AG08395 (cell line): ENCODE measurements at places on chromosomes 2 and 18.
A peak's percentile ranks its signal among the peaks of the same experiment; 100 is the strongest.

- no peak for DNase-seq
These were observed 15.3 kb upstream of the PXDN start for GRCh38 chr2:1759611-1759930.

GRCh38 chr2:164515734-164516133, 105.5 kb downstream of the GRB14 start:
- no peak for DNase-seq

GRCh38 chr2:240806006-240806405, 14.0 kb downstream of the KIF1A start:
- DNase-seq = no peak

- peak; percentile 16 for DNase-seq
These were observed 908 bp downstream of the ERLEC1 start for GRCh38 chr2:53787614-53788289.

GRCh38 chr2:154912215-154912614, 213.7 kb downstream of the KCNJ3 start:
- DNase-seq = no peak

DNA sequence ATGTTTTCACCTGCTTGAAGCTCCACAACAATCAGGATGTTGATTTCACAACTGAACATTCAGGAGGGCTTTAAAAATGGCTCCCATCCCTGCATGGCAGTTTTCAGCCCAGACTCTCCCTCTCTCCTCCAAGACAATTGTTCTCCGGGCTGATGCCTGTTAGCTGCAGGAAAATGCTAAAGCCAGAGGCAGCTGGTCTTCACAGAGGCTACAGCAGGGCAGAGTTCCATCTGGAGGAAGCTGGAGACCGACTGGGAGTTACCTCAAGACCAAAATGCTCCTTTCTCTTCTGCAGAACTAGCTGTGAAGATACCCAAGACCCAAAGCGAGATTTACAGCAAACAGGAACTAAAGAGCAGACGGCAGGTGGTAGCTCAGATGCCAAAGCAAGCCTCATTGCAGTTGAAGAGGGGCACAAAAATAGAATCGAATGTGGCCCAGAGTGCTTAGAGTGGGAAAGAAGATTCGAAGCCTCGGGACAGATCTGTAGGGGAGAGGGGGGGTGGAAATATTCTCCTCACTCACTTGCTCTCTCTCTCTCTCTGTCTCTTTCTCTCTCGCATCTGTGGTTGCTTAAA, 423.6 kb downstream of the ZNF521 start:
- DNase-seq = no peak

DNA sequence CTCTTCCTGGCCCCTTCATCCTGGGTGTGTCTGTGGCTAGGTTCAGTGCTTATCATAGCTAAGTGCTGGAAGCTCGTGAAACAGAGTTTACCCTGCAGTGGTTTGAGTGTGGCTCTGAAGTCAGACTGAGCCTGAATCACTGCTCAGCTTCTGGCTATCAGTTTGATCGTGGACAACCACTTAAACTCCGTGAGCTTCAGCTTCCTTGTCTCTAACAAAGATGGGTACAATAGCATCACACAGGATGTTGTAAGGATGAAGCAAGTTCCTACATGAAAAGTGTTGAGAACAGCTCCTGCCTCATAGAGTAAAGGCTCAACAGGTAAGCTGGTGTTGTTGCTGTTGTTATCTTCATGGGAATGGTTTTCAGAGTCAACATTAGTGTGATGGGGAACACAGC, 210.3 kb downstream of the CLIP4 start:
- DNase-seq = no peak

DNA sequence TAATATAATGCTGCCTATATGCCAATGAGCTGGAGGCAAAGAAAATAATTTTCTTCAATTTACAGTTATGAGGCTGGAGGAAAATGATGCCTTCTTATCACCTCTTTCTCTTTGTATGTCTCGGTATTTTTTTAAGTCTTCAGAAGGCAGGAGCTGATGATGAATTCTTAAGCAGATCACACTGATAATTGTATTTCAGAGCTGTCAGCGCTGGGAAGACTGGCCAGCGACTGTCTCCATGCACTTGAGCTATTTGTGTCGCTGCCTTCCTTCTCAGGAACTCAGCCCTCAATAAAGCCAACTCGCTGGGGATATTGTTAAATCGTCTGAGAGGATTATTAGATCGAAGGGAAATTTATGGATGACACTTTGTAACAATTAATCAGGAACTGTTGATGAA, 40.3 kb downstream of the PTGR3 start:
- no peak for DNase-seq

DNA sequence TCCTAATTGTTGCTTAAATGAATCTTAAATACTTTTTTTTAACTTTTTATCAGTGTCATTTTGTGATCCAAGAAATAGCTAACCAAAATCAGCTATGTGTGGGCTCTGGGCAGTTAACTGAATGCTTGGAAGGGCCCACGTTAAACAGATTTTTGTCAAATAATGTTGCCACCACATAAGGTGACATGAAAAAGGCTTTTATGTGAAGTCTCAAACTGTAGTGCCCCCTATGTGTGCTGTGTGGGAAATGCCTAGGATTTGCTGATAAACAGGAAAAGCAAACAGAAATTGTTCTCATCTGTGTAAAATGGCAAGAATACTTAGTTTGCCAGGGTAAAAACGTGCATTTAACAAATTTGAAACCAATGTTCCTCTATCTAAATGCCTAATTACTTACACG, 242.2 kb downstream of the ZNF516 start:
- DNase-seq = peak; percentile 16

DNA sequence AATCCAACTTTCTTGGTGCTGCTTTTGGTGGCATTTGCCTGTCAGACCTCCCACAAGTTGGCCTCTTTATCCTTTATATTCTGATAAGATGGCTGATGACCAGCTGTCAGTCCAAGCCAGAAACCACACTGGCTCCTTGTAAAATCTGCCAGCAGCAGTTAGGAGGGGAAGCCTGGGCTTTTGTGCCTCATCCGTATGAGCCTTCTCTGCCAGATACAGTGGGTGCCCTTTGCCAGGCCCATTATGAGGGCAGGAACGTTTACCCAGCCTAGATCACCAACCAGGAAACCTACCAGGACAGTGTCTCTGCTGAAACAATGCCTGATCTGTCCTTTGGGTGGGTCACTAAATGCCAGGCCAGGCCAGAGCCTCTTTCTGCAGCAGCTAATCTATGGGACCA, 202.9 kb upstream of the SP5 start:
- no peak for DNase-seq

- DNase-seq = no peak
These were observed 15.4 kb upstream of the OTOS start for GRCh38 chr2:240155745-240156390.

DNA sequence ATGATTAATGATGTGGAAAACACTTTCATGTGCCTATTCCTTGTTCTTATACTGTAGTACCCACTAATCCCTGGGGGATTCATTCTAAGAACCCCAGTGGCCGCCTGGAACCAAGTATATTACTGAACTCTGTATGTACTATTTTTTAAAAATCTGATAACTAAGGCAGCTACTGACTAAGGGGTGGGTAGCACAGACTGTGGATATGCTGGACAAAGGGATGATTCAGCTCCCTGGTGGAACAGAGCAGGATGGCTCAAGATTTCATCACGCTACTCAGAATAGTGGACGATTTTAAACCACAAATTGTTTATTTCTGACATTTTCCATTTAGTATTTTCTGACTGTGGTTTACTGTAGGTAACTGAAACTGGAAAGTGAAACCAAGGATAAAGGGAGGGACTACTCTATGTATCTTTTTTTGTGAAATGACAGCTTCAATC, 41.8 kb upstream of the CDC42EP3 start:
- peak; percentile 83 for DNase-seq

- no peak for DNase-seq
These were observed 557.6 kb downstream of the CBLN2 start for GRCh38 chr18:71986351-71987050.

DNA sequence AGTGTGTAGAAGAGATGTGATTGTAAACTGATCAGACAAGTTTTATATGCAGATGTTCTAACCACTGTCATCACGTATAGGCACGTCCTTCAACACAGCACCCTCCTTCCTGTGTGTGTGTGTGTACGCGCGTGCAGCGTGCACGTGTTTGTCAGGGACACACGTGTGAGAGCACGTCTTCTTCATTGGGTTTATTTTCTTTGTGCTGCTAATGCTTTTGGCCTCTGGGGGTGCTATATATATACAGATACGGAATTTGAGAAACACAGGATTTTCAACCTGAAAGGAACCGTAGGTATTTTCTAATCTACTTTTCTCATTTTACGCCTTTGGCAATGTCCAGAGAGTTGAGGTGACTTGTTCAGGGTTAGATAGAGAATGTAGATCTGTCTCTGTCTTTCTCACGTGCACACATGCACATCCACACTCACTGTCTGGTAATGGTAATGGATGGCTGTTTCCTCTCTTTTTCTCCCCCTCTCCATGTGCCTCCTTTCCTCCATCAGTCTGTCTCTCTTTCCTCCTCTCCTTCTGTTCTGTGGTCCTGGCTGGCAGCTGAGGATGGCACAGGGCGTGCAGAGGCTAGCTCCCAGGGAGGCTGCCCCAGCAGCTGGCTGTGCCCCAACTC, 13.4 kb upstream of the CELF4 start:
- DNase-seq = peak; percentile 29

- no peak for DNase-seq
These were observed 38.6 kb downstream of the FAM124B start for GRCh38 chr2:224363281-224363680.

- no peak for DNase-seq
These were observed 26.3 kb downstream of the ACSL3 start for GRCh38 chr2:222887124-222887523.

- no peak for DNase-seq
These were observed 24.8 kb downstream of the GATA6 start for GRCh38 chr18:22194151-22194598.

- no peak for DNase-seq
These were observed 29.9 kb downstream of the PPP1R1C start for GRCh38 chr2:182015334-182016109.

- no peak for DNase-seq
These were observed 2.0 kb downstream of the CDC42EP3 start for GRCh38 chr2:37669446-37669845.

GRCh38 chr18:22465859-22466457, 48.2 kb upstream of the CTAGE1 start:
- DNase-seq = peak; percentile 91
